ENCODE measurements at places on chromosomes 6 and 20.
A peak's percentile ranks its signal among the peaks of the same experiment; 100 is the strongest.

- DNase-seq: peak; percentile 77
Observed at GRCh38 chr20:62914970-62915457, 11.3 kb downstream of the DIDO1 start.

- no peak for DNase-seq
Observed at GRCh38 chr6:51301962-51302361, 483.3 kb downstream of the TFAP2B start.

- no peak for DNase-seq
Observed at GRCh38 chr6:39114388-39114703, 640 bp downstream of the SAYSD1 start.

DNA sequence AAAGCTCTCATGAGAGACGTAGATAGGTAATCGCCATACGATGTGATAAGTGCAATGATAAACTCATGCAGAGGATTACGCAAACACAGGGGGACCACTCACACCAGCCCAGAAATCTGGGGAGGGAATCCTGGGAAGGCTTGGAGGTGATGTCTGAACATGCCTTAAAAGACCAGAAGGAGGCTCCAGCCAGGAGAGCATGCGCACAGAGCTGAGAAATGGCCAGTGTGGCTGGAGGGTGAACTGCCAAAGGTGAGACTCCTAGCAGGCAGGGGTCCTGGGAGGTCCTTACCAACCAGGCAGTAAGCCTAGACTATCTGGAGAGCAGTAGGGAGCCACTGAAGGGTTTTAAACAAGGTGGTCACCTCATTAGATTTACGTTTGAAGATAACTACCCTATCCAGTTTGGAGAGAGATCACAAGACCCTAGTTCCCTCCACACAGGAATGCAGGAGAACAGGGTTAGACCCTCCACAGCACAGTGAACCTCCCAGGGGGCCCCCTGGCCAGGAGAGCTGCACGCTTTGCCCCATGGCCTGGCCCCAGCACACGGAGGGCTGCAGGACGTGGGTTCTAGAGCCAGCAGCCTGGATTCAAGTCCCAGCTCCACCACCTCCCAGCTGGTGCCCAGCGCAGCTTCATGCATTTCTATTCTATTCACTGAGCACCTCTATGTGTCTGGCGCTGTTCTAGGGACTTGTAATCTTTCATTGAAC, 13.1 kb downstream of the MDFI start:
- no peak for DNase-seq

DNA sequence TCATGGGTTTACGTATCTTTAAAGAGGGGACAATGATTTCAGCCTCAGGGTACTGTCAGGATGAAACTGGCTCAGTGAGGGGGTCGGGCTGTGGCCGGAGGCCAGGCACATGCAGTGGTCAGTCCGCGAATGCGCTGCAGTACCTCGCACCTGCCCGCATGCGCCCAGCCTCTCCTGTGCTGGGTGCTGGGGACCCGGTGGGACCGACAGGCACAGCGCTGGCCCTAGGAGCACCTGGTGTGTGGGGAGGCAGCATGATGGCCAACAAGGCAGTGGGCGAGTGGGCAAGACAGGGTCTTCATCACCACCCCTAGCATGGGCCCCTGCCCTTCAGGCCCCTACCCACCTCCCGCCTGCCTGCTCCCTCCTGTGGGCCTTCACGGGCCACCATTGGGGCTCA, 970 bp upstream of the CABLES2 start:
- no peak for DNase-seq

GRCh38 chr6:119084784-119085183, 6.3 kb upstream of the FAM184A start:
- no peak for DNase-seq

DNA sequence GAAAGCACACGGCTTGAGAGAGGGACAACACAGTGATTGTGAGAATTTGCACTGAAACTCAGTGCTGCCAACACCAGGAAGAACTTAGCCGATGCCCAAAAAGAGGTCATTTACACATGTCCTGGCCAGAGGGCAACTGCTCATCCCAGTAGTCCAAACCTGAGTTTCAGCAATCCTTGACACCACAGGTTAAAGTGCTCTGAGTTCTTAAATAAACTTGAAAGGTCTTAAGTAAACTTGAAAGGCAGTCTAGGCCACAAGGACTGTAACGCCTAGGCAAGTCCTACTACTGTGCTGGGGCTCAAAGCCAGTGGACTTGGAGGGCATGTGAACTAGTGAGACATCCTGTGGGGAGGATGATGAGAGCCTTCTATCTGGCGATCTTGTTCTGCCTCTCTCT, 14.1 kb downstream of the SNX14 start:
- no peak for DNase-seq

GRCh38 chr20:20463933-20464374, 96.0 kb downstream of the INSM1 start:
- no peak for DNase-seq

DNA sequence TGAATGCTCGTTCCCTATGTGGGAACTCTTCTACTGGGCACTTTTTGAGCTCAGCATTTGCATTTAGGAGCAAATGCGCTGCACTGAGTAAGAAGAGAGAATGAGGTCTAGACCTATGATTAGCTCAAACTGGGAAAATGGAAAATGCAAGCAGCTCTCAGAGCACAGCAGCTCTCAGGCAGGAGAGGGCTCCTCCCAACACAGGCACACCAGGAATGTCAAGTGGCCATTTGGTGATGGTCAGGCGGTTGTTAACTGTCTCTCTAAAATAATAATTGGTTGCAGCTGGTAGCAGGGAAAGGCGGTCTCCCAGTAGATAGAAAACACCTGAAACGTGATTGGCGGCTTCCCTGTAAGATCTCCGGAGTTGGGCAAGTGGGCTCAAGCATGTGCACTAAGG, 162.0 kb upstream of the ECI2 start:
- DNase-seq: no peak

- DNase-seq: no peak
Observed at GRCh38 chr6:42104804-42105125, 37.7 kb downstream of the C6orf132 start.

DNA sequence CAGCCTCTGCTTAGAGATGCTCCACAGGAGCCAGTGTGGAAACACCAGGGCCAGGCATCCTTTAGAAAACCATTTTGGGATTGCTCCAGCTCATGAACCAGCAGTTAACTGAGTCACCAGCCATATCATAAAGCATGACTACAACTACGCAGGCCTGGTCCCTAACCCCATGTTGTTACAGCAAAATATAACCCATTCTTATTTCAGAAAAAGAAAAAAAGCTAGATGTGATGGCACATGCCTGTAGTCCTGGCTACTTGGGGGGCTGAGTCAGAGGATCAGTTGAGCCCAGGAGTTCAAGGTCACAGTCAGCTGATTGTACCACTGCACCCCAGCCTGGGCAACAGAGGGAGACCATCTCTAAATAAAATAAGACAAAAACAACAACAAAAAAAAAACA, 36.8 kb downstream of the C6orf15 start:
- no peak for DNase-seq

DNA sequence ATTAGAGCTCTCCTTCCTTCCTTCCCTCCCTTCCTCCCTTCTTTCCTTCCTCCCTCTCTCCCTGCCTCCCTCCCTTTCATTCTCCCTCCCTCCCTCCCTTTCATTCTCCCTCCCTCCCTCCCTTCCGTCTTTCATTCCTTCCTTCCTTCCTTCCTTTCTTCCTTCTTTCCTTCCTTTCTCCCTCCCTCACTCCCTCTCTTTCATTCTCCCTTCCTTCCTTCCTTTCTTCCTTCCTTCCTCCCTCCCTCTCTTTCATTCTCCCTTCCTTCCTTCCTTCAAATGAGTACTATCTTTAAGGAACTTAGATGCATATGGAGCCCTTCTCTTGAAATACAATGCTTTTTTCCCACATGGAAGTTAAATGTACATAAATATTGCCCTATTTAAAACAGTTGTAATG, 20.9 kb upstream of the PTPRK start:
- no peak for DNase-seq

GRCh38 chr6:1952740-1953360, 292.6 kb downstream of the GMDS start:
- no peak for DNase-seq

GRCh38 chr20:5508044-5508443, 191.3 kb upstream of the PROKR2 start:
- DNase-seq: no peak
